Liver (tissue), 10 donors: ENCODE measurements at places on chromosomes 4 and X.

- no peak for DNase-seq
Observed at GRCh38 chrX:74248889-74249288, 55.1 kb upstream of the ZCCHC13 start.

- no peak for DNase-seq
Observed at GRCh38 chr4:154366956-154367355, 124.6 kb downstream of the DCHS2 start.

DNA sequence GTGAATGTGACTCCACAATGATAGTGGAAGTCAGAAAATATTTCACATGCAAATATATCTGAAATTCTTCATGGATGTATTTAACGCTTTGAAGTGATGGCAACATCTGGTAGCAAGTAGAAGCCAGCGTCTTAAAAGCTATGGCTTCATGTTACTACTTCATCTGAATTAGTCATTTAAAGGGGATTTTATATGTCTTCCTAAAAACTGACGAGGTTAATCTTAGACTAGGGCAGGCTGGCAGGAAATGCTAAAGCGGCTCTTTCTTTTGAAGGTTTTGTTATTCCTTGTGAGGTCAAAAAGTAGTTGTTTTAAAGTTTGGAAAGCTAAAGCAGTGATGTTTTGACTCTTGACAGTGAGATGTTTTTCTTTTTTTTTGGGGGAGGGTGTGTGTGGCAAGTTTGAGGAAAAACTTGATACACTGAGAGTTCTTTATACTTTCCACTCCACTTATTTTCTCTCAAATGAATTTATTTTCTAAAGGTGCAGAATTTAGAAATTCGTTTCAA, 22.6 kb downstream of the PLS3 start:
- DNase-seq = no peak

DNA sequence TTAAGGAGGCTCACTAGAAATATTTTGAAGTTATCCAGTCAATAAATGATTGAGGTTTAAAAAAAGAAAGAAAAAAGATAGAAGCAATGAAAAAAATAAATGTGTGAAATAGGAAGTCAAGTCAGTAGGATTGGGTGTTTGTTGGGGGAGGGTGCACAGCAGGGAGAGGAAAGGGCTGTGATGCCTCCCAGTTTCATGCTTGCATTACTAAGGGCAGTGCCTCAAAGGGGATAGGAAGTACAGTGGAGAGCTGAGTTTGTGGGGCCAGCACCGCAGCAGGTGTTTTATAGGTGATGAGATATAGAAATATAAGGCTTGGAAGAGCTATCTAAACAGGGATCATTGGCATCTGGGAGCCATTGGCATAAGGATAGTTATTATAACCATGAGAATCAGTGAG, 919.2 kb downstream of the STIM2 start:
- no peak for DNase-seq

- DNase-seq = no peak
Observed at GRCh38 chr4:41134581-41134980, 79.8 kb downstream of the APBB2 start.

DNA sequence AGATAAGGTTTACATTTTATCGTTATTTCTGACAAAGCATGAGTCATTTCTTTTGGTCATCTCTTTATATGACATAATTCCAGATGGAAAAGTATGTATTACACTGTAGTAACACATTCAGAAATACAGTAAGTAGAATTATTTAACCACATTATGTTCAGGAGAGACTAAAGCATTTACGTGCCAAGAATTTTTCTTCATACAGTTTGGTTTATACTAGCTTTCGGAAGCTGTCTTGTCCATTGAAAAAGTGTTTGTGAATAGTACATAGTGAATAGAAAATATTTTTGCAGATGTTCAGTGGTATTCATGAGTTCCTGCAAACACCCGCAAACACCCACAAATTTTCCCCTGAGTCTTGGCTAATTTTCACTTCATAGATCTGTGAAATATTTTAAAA, 1033.0 kb upstream of the INTU start:
- DNase-seq = no peak

- no peak for DNase-seq
Observed at GRCh38 chrX:65451663-65452062, 82.9 kb downstream of the LAS1L start.

GRCh38 chrX:104137496-104137895, 19.3 kb downstream of the SLC25A53 start:
- DNase-seq = no peak

DNA sequence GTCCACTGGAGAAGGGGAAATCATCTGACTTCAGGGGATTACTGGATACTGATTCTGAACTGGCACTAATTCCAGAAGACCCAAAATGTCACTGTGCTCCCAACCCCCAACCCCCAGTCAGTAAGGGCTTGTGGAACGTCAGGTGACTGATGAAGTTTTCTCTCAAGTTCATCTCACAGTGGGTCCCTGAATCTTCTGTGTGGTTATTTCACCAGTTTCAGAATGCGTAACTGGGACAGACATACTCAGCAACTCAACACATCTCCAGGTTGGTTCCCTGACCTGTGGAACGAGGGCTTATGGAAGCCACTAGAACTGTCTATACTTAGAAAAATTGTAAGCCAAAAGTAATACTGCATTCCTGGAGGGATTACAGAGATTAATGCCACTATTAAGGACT, 45.3 kb downstream of the DDX60L start:
- no peak for DNase-seq

GRCh38 chr4:150976478-150977118, 38.5 kb downstream of the LRBA start:
- DNase-seq = no peak

DNA sequence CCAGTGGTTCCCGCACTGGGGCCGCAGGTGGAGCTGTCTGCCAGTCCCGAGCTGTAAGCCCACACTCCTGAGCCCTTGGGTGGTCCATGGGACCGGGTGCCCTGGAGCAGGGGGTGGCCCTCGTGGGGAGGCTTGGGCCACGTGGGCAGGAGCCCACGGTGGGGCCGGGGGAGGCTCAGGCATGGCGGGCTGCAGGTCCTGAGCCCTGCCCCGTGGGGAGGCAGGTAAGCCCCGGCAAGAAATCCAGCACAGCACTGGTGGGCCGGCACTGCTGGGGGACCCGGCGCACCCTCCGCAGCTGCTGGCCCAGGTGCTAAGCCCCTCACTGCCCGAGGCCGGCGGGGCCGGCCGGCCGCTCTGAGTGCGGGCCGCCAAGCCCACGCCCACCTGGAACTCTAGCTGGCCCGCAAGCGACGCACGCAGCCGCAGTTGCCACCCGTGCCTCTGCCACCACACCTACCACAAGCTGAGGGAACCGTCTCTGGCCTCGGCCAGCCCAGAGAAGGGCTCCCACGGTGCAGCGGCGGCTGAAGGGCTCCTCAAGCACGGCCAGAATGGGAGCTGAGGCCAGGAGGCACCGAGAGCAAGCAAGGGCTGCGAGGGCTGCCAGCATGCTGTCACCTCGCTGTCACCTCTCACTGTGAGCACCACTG, 2.0 kb upstream of the METAP1 start:
- DNase-seq = no peak

GRCh38 chrX:41384051-41384705, 50.2 kb downstream of the DDX3X start:
- DNase-seq = no peak

- DNase-seq = no peak
Observed at GRCh38 chr4:86306816-86307215, 53.0 kb downstream of the MAPK10 start.

DNA sequence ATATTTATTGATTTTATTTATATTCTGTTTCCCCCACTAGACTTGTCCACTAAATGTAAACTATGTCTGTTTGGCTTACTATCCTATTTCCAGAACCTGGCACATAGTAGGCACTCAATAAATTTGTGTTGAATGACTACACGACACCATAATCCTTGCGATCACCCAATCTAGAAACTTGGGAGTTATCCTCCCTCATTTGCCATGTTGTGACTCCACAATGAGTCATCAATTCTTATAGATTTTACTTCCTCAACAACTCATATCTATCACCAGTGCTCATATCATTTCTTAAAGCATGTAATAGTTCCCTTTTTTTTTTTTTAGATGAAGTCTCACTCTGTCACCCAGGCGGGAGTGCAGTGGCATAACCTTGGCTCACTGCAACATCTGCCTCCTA, 39.9 kb upstream of the VAMP7 start:
- DNase-seq = no peak
